Stimulated activated CD8-positive, alpha-beta memory T cell treated with anti-CD3 and anti-CD28 coated beads, Interleukin-4, amount 100 ng/mL, for 24 hours (primary cell): ENCODE measurements at places on chromosomes 11 and 22.

GRCh38 chr11:39174965-39175364, 2284.5 kb downstream of the LRRC4C start:
- DNase-seq: no peak

DNA sequence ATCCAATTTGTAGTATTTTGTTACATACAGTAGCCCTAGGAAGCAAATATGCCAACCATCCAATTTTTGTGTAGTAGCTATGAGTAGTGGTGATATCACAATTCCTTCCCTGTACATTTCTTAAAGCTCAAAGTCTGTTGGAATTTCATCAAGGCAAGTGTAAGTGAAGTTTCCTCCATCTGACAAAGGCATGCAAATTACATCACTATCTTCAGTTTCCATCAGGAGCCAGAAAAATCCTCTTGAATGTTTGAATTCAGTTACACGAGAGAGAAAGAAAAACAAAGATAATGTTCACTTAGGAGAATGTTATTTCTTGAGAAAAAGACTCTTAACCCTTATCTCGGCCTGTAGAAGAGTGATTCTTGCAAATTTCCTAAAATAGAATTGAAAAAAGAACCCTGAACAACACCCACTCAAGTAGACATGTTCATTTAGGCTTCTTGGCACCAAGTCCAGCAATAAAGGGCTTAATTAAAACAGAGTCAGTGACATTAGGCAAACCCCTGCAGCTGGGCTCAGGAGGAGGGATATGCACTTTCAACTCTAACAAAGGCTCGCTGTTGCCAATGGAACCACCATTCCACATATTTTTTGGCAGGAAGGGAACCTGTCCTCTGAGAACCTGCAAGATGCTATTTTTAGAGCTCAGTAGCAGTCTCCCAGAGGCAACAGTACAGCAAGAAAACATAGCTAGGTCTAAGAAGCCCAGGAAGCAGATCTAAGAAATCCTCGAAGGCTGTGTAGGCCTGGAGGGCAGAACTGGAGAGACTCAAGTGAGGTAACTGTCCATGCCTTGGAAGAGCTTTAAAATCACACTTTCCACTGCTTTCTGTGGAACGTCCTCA, 144.6 kb downstream of the CCDC81 start:
- DNase-seq: no peak

GRCh38 chr22:32858121-32858703, 56.7 kb downstream of the TIMP3 start:
- DNase-seq: no peak

GRCh38 chr22:25765016-25765367, 23.0 kb downstream of the MYO18B start:
- no peak for DNase-seq
